Activated T-helper 17 cell treated with anti-CD3 and anti-CD28 coated beads, Interleukin-2, amount 50 U/mL, for 72 hours (primary cell): ENCODE measurements at places on chromosomes 13 and 19. TPM values are rescaled to one million over a fixed set of nuclear protein-coding genes. Genes with fewer than 3 reads are reported as not detected.

DHX34 gene
- 16.2 TPM for total RNA-seq

ZSCAN1 gene
- not detected for total RNA-seq

DNA sequence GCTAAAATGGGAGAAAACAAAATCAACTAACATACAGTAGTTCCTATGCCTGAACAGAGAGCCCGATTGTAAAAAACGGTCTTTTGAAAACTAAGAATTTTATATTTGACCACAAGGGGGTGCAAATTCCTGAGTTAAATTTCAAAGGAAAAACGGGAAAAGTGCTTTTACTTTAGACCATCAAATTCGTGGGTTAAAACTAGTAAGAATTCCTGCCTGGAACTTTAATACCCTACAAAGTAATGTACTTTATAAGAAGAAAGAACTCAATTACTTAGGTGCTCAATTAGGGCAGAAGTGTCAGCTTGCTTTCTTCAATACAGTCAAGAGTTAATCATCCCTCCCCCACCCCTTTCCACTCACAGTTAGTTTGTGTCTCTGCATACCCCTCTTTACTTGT, 69.8 kb downstream of the KCNRG start:
- no peak for ATAC-seq
- no peak overlapping the region for H3K27ac ChIP-seq
- peaks cover 10% of the 10 kb centered on the region for H3K4me1 ChIP-seq
- H3K4me3 ChIP-seq, result peak overlapping the region; percentile 97
- H3K27me3 ChIP-seq, result no peaks in the 10 kb centered on the region
- peaks cover 34% of the 10 kb centered on the region for H3K36me3 ChIP-seq

GRCh38 chr19:52941941-52942385, 18.7 kb upstream of the ZNF888 start:
- H3K27me3 ChIP-seq, result no peaks in the 10 kb centered on the region
- peaks cover 19% of the 10 kb centered on the region for H3K36me3 ChIP-seq
- H3K27ac ChIP-seq, result peak overlapping the region; percentile 83
- peak overlapping the region; percentile 91 for H3K4me3 ChIP-seq
- peak; percentile 42 for ATAC-seq

GRCh38 chr19:51368366-51369282, at the start of gene CLDND2:
CLDND2 (minus strand) TSS chr19:51369003; CDS start chr19:51368577, 426 bp downstream.
- peaks cover 43% of the 10 kb centered on the region for H3K4me1 ChIP-seq
- ATAC-seq, result no peak
- peak within 1 kb of the TSS; percentile 100 for H3K4me3 ChIP-seq
- no peaks in the 10 kb centered on the region for H3K27me3 ChIP-seq
- H3K36me3 ChIP-seq, result peaks cover 25% of the 10 kb centered on the region
- peak within 1 kb of the TSS; percentile 98 for H3K27ac ChIP-seq

- H3K36me3 ChIP-seq, result no peaks in the 10 kb centered on the region
- ATAC-seq, result no peak
- no peaks in the 10 kb centered on the region for H3K4me1 ChIP-seq
- H3K4me3 ChIP-seq, result no peak overlapping the region
- H3K27ac ChIP-seq, result no peak overlapping the region
- H3K27me3 ChIP-seq, result no peaks in the 10 kb centered on the region
These were observed 339.1 kb upstream of the SLC10A2 start for GRCh38 chr13:103405297-103405696.

- no peak overlapping the region for H3K4me3 ChIP-seq
- H3K27me3 ChIP-seq, result peaks cover 31% of the 10 kb centered on the region
- H3K36me3 ChIP-seq, result no peaks in the 10 kb centered on the region
- H3K4me1 ChIP-seq, result no peaks in the 10 kb centered on the region
These were observed 36.2 kb upstream of the LRCH1 start for GRCh38 chr13:46516599-46517338.

DNA sequence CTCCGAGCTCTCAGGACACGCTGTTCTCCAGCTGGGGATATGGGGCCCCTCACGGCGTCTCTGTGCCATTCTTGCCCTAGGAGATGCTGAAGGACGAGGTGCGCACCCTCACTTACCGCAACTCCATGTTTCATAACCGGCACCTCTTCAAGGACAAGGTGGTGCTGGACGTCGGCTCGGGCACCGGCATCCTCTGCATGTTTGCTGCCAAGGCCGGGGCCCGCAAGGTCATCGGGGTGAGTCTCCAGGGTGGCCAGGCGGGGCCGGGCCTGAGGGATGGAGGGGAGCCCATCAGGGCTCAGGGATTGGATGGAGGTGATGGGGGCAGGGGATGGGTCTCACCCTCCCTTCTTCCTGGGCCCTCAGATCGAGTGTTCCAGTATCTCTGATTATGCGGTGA, 4.8 kb downstream of the PRMT1 start:
- H3K4me1 ChIP-seq, result peaks cover 11% of the 10 kb centered on the region
- peaks cover 77% of the 10 kb centered on the region for H3K36me3 ChIP-seq
- peak overlapping the region; percentile 41 for H3K27ac ChIP-seq
- no peak for ATAC-seq
- peak overlapping the region; percentile 41 for H3K4me3 ChIP-seq
- no peaks in the 10 kb centered on the region for H3K27me3 ChIP-seq
